ENCODE measurements at places on chromosomes 4 and X.

- DNase-seq: no peak
These were observed 122.4 kb upstream of the NPY2R start for GRCh38 chr4:155085843-155086530.

GRCh38 chr4:187598196-187598595, 397.4 kb upstream of the ZFP42 start:
- no peak for DNase-seq

DNA sequence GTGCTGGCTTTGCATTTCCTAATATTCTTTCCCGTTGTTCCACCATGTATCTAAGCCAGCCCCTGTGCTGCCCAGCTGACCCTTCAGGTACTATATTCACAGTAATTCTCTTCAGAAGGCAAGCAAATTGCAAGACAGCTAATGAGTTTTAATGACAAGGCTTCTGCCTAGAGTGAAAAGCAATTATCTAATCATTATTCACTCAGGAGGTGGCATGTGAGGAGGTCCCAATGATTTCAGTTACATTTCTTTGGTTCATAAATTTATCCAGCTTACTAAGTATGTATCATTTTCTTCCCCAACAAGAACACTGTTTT, 123.0 kb downstream of the RASGEF1B start:
- DNase-seq: no peak

DNA sequence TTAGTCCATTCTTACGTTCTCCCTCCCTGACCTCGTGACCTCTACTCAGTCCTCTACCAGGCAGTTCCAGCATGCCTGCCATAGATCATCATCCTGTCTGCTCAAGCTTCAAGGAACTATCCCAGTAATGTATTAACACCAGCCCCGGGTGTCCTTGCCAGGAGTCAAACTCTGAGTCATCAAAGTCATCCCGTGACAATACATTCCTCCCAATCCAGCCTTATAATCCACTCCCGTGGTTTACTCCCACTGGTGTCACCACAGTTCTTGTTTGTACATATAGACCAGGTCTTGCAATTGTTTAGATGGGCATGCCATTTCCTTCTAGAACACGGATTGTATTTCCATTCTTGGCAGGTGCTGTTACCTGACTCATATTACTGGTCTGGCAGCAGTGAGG, 68.7 kb upstream of the TAB3 start:
- peak; percentile 60 for DNase-seq

- peak; percentile 12 for DNase-seq
These were observed 16.7 kb downstream of the GPRIN3 start for GRCh38 chr4:89290727-89291516.

- peak; percentile 65 for DNase-seq
These were observed 119.0 kb downstream of the REELD1 start for GRCh38 chr4:146333187-146333894.

DNA sequence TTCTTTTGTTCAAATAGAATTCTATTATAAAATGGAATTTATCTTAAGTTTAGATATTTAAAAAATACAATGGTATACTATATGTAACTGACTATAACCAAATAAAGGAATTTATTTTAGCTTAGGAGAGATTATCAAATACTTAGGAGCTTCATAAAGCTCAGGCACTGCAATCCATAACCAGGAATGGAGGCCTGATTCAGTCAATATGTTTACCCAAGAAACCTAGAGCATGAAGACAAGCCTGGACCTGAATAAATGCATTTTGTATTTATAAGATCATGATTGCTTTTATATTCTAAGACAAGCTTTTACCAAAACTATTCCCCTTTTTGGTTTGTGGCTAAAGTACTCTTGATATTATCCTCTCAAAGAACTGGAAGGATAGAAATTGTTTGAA, 742.6 kb downstream of the FAT4 start:
- DNase-seq: no peak

GRCh38 chr4:108168671-108169523, at the start of gene LEF1:
LEF1 (minus strand) TSS chr4:108168932; CDS start chr4:108167767, 1,165 bp downstream.
- no peak for DNase-seq

GRCh38 chr4:515251-515650, 16.2 kb downstream of the PIGG start:
- DNase-seq: no peak

- DNase-seq: peak; percentile 18
These were observed 53.5 kb downstream of the PTTG2 start for GRCh38 chr4:38013461-38014366.

- no peak for DNase-seq
These were observed 387.3 kb upstream of the ADGRL3 start for GRCh38 chr4:60812811-60813210.

DNA sequence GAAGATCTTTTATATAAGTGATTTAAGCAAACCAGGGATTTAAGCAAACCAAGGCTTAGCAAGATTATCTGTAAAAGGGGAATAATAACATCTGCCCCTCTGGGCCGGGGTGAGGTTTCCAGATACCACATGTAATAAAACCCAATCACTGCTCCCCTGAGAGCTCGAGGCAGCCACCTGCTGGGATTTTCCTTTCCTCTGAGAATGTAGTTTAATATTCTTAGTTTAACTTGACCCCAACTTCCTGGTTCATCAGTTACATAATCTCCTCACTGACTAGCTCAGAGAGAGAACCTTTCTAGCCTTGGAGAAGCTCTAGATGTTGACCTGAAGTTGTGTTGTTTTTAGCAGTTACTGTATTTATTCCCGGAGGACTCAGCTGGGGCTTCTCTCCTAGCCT, 322.4 kb downstream of the ARHGAP10 start:
- no peak for DNase-seq
